Effector memory CD8-positive, alpha-beta T cell (primary cell): ENCODE measurements at places on chromosomes 6 and 20.

- no peak for DNase-seq
These were observed 67.9 kb downstream of the ARMC2 start for GRCh38 chr6:108916026-108916686.

- DNase-seq: no peak
These were observed 24.6 kb downstream of the HBS1L start for GRCh38 chr6:135030056-135030473.

- no peak for DNase-seq
These were observed 58.6 kb downstream of the NOL4L start for GRCh38 chr20:32526541-32526940.

DNA sequence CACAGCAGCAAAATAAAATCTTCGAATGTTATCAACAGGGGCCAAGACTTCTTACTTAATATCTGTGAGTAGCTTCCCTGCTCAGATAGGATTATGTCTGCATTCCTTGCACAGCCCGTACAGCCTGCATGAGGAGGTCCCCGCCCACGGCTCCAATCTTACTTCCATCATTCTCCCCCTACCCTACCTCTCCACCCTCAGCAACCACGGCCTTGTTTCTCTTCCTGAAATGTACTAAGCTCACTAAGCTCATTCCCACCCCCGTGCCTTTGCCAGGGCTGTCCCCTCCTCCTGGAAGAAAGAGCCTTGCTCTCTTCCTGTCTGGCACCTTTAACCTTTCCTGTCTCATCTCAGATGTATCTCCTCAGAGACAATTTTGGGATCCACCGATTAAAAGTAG is 120.4 kb downstream of the BCAS1 start:
- no peak for DNase-seq

DNA sequence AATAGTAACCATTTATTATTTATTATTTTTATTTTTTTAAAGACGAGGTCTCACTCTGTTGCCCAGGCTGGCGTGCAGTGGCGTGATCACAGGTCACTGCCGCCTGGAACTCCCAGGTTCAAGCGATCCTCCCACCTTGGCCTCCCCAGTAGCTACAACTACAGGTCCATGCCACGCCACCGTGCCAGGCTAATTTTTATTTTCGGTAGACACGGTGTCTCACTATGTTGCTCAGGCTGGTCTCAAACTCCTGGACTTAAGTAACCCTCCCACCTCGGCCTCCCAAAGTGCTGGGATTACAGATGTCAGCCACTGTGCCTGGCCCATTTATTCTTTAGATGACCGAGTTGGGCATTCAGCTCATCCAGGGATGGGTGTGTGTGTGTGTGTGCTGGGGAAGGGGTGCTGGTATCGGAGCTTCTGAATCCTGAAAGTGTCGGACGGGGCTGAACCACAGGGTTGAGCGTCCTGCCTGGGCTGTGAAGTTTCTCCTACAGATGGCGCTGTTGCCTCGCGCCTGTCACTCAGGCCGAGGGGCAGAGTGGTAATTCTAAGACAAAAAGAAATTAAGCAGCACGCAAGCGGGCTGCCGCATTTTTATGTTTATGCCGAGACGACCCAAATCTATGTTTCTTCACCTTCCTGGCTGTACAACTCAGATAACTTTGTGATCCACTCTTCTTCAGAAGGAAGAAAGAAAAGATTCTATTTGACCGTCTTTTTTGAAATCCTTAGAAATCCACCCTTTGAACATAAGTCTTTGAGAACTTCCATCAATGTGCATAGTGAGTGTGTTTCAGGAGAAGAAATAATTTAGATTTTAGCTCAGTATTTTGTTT is 252.8 kb downstream of the CDH26 start:
- peak; percentile 43 for DNase-seq

DNA sequence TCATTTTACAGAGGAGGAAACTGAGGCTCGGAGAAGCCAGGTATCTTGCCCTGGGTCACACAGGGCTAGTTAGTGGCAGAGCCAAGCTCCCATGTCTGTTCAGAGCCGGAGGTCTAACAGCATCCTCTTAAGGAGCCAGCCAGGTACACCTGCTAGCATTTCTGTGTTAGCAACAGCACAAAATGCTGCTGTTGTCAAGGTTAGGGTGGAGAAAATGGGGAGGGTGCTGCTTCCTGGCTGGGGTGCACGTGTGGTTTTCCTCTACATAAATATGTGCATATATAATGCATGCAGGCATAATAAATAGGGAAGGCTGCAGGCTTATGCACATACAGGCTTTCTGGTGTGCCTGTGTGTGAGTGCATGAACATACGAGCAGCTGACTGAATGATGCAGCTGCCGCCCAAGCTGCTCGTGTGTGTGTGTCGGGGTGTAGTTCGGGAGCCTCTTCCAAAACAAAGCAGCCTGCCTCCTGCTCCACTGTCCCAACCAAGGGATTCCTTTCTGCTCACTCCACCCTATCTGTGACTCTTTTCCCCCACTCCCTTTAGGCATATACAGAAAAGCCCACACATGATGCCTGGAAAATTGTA is 86.6 kb downstream of the CD40 start:
- DNase-seq: no peak

- no peak for DNase-seq
These were observed 17.9 kb upstream of the KIF25 start for GRCh38 chr6:167979436-167980139.

DNA sequence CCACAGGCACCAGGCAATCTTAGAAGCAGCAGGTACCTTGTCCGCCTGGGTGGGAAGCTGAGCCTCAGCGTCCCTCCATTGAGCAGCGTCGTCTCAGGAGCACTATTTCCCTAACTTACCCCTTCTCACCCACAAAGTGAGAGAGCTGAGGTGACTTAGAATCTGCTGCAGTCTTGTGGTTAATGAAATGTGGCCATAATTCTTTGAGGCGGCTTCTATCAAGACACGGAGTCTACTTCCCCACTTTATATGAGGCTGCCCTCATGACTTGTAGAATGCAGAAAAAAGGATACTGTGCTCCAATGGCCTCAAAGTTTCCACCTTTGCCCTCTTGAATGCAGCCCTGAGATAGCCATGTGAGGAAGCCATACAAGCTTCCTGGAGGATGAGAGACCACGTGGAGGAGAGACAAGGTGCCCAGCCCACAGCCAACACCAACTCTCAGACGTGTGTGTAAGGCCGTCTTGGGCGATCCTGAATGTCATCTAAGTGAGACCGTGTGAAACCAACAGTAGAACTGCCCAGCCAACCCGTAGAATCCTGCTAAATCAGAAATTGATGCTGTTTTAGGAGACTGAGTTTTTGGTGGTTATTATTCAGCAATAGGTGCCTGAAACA is 9.1 kb upstream of the TAGAP start:
- no peak for DNase-seq

DNA sequence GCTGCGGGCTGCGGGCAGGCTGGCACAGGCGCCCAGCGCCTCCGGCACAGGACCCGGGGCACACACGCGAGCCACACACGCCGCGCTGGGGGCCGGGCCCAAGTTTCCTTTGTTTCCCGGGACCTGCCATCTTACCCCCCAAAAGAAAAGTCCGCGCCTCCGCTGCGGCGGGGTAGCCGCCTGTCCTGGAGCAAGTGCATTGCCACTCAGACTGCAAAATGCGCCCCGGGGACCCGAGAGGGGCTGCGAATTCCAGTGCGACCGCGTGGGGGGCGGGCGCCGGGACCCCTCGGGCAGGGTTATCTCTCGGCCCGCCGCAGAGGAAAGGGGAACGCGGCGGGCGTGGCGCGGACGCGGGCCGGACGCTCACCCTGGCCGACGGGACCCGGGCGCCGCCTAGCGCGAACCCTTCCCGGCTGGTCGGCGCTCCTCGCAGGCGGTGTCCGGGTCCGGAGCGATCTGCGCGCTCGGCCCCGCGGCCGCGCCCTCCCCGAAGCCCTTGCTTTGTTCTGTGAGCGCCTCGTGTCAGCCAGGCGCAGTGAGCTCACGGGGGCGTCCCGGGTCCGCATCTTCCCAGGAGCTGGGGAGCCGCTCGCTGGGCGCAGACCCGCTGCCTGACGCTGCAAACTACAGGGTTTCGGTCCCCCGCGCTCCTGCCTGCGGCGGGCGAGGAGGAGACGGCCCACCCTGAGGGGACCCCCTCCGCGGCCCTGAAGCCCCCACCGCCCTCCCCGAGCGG is 639 bp upstream of the CD24 start:
- DNase-seq: no peak

DNA sequence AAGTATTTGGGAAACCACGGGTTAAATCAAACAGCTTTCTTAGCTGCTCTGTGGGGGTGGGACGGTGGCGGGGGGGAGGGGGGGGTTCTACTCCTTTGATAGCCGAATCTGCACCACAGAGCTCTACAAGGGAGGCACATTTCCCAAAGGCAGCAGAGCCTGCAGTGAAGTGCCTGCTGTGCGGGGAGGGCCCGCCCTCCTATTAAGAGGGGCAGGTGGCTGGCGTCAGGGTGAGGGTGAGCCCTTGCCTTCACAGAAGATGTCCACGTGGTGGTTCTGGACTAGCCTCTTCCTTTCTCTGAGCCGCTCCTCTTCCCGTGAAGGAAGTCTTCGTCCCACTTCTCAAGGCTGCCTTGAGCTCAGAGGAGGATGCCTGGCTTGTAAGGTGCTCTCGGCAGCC is 174.9 kb upstream of the THBS2 start:
- no peak for DNase-seq

- peak; percentile 72 for DNase-seq
These were observed 117.2 kb upstream of the BACH2 start for GRCh38 chr6:90413867-90414266.

GRCh38 chr6:78533426-78533825 is 333.9 kb upstream of the IRAK1BP1 start:
- DNase-seq: no peak

DNA sequence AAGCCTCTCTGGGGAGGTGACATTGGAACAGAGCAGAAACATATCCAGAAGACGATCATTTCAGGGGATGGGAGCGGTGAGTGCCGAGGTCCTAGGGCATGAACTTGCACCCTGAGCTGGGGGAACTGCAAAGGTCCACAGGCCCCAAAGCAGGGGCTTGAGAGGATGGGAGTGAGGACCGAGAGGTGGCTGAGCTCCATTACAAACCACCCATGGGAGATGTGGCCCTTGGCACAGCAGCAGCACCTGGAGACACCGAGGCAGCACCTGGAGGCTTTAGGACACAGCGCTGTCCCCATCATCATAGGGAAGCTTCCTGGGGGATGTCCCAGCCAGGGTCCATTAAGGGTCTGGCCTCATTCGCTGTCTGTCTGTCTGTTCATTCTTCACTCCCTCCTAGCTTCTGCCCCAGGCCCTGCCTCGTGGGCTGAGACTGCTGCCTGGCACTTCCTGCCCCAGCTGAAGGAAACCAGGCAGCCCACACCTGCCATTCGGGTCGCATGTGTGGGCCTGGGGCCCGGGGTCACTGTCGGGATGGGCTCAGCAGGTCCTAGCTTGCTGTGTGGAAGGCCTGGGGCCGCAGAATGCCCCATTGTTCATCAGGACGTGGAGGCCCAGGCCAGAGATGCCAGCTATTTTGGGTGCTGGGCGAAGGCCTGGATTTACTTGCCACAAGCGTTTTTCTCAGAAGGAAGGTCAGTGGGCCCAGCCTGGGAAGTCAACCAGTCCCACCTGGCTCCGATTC is 42.8 kb upstream of the STX16 start:
- no peak for DNase-seq

DNA sequence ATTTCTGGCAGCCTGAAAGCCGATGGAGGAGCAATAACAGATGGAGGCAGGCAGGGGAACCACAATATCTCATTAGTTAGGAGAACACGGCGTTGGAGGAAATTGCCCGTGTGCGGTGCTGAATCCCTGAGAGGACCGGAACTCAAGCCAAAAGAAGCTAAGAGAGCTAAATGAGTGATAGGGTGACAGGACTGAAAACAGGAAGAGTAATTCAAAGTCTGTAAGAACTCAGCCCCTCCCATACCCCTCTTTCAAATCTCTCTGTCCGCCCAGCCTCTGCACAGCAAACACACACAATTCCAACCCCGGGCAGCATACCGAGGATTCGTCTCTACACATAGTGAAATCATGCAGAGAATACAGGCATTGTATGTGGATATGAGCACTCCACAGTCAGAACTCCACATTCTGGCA is 2.6 kb upstream of the IPCEF1 start:
- DNase-seq: no peak

DNA sequence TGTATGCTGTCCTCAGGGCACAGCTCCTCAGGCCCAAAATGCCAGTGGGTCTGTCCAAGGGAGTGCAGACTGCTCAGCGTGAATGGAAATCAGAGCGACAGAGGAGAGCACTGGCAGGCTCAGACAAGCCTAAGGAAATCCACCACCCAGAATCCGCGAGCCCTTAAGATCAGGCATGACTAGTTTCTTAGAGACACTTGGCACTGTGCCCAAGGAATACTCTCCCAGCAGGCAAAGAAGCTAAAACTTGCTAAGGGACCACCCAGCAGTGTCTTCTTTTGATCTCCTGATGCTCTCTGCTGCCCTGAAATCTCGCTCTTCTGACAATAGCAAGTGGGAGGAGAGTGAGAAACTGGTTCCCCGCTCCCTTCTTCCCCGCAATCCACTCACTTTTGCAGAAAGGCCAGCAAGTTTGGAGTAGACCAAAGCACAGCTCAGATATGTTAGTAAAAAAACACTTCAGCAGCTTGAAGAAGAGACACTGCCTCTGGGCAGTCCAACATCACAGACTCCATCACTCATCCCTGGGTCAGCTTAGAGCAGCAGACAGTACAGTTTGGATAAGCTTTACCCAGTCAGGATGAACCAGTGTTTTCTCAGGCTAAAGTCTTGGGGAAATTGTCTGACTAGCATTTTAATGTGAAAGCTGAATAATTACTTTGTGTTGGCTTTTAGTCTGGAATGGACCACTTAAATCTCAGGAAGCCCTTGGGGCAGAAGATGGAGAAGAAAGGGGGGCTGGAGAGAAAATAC is 32.4 kb downstream of the TRAF3IP2 start:
- DNase-seq: no peak

GRCh38 chr6:84119277-84119676 is 85.7 kb downstream of the MRAP2 start:
- DNase-seq: no peak

DNA sequence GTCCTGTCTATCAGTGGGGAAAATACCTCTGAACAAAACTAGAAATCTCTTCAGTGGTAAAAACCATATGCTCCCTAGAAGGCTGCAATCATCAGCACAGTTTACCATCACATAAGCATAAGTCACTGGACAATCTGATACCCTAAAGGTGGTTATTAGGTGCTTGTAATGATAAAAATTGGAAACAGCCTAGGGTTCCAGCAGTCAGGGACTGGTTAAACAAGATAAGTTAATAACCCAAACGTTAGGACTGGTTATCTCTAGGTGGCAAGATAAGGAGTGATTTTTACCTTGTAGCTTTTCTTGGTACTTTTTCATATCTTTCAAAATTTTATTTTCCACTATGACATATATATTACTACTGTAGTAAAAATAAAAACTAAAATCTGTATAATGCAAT is 11.0 kb downstream of the ECI2 start:
- no peak for DNase-seq
